ENCODE measurements at places on chromosomes 7 and 10.

DNA sequence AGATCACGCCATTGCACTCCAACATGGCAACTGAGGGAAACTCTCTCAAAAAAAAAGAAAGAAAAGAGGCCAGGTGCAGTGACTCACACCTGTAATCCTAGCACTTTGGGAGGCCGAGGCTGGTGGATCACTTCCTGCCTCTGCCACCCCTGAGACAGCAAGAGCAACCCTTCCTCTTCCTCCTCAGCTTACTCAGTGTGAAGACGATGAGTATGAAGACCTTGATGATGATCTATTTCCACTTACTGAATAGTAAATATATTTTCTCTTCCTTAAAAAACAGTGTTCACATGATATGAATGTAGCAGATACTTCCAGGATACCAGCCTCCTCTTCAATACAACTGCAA is 2.1 kb upstream of the ZKSCAN1 start:
- no peak for DNase-seq

DNA sequence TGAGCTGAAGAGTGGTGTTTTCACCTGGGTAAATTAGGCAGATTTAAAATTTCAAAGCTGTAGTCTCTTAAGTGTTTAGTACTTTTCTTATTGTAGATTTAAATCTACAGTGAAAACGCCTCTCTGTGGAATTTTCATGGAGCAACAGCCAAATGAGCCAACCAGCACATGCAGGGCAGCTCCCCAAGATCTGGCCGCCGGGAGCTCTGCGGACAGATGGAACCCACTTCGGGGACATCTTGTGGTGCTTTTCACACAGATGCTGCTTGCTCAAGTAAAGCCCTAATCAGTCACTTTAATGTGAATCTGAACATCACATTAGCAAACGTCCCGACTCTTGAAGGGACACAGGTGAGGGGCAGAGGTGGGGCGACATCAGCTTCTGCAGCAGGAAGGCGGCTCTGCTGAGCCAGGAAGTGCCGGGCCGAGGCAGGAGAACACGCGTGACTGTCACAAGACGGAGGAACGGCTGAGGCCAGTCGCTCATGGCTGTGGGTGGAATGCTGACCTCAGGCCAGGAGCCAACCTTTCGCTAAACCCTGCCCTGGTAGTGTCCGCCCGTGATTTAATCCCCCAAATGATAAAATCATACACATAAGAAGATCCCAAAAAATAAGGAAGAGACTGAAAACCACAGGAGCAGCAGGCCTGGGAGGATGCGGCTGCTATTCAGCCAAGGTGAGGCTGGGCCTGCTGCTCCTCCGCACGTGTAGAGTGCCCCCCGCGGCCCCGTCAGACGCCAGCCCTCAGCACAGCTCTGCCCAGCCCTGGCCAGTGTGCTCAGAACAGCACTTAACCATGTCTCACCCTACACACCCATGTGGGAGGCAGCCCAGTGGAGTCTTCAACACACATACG is 256.8 kb downstream of the ZMYND11 start:
- DNase-seq = no peak

GRCh38 chr7:71696511-71696910 is 564.6 kb downstream of the GALNT17 start:
- DNase-seq = no peak

DNA sequence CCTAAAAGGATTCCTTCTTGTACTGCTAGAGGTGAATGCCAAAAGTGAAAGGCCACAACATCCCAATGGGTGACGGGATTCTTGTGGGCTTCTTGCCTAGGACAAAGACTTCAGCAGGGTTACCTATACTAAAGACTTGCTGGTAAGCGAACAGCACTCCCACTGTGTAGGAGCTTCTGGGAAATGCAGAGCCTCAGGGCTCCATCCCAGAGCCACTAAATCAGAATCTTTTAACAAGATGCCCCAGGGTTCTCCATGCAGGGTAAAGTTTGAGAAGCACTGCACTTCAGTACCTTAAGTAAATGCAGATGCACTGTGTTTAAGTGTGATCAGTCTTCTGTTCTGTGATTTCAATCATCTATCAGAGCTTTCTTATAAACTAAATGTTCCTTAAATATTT is 266.9 kb upstream of the KLF14 start:
- DNase-seq = no peak

Measured in activated effector memory CD4-positive, alpha-beta T cell treated with Interleukin-2 at 50 U/mL for 16 hours (primary cell).